ENCODE measurements at places on chromosomes 13 and 19.

GRCh38 chr13:48595431-48596429 is 58.0 kb upstream of the CYSLTR2 start:
- DNase-seq, result peak; percentile 61

GRCh38 chr19:13011653-13012389 is 16.5 kb downstream of the NFIX start:
- DNase-seq, result no peak

DNA sequence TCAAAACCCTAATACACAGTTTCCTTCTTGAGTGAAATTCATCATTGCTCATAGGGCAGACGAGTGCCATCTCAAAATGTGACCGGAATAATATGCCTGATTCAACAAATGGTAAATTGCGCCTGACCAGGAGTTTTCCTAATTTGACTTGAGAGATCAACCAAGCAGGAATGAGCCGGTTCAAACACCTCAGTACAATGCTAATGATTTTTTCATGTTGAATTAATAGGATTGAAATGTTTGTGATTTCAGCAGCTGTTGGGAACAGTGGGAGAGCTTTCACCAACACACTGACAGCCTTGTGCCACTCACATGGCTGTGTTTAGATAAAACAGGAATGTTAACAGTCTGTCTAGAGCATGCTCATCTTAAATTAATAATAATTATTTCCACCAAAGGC is 484.8 kb downstream of the PCDH9 start:
- DNase-seq, result no peak

DNA sequence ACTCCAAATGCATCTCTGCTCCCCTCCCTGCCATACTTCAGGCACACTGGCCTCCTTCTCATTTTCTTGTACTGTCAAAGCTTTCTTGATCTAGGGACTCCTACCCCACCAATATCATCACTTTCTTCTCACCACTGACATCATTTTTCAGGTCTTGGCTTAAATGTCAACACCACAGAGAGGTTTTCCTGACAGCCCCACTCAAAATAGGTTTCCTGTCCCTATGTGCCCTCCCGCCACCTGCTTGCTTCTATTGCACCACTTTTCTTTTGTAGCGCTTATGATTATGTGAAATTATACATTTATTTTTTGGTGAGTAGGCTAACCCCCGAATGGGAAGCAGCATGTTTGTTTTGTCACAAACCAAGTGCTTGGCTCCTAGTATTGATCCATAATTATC is 164.6 kb downstream of the NDFIP2 start:
- DNase-seq, result no peak

- no peak for DNase-seq
These were observed 125.9 kb upstream of the GJB6 start for GRCh38 chr13:20358022-20358421.

- DNase-seq, result no peak
These were observed 76.5 kb upstream of the GPR12 start for GRCh38 chr13:26837102-26837501.

- no peak for DNase-seq
These were observed 1003.7 kb downstream of the SLITRK1 start for GRCh38 chr13:82878536-82878935.

DNA sequence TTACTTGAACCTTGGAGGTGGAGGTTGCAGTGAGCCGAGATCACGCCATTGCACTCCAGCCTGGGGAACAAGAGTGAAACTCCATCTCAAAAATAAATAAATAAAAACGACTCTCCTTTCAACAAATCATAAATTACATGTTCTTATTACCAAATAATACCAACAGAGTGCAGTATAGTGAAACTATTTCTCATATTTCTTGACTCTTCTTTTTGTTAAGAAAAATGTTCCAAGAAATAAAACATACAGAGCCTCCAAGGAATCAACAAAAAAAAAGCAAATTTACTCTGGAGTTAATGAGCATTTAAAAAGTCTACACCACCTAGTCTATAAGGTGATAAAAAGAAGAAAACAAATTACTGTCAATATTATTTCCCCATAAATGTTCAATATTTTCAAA is 188.8 kb downstream of the KLF12 start:
- peak; percentile 27 for DNase-seq

GRCh38 chr13:40657307-40657706 is 9.1 kb downstream of the FOXO1 start:
- DNase-seq, result no peak

GRCh38 chr13:89755729-89756492 is 1591.6 kb upstream of the MIR17HG start:
- DNase-seq, result no peak

- no peak for DNase-seq
These were observed 627.8 kb upstream of the SLC10A2 start for GRCh38 chr13:103694033-103694432.

DNA sequence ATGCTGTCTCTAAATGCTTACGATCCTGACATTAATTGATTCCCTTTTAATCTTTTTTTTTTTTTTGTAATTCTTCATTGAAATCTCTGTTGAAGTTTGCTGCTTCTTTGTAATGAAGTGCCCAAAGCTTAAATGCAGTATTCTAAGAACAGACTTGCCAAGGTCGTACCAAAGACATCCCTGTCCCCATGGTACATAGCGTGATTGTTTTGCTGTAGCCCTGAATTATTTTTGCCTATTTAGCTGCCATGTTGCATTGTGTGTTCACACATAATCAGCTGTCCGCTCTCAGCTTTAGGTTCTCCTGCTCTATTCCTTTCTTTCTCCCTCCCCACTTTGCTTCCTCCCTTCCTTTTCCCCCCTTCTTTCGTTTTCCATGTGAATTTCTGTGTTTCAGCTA is 21.1 kb downstream of the FGF9 start:
- DNase-seq, result no peak

DNA sequence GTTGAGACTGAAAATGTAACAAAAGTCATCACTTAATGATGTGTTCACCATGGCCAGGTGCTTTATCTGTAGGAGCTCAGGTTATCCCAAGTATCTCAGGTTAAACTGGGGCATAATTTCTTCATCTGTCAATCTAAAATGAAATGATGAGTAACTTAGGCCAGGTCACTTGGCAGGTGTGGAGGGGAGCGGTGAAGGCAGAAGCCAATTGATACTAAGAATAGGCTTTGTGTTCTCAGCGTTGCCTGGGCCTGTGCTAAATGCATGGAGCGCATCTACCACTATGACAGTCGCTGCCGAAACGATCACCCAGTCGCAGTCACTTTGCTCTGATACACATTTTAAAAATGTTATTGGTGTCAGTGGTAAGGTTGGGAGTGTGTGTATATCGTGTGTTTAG is 91.6 kb downstream of the FGF9 start:
- no peak for DNase-seq

GRCh38 chr13:37475151-37475550 is 123.4 kb downstream of the POSTN start:
- DNase-seq, result no peak

GRCh38 chr13:73849292-73849691 is 284.9 kb downstream of the KLF12 start:
- DNase-seq, result peak; percentile 35

DNA sequence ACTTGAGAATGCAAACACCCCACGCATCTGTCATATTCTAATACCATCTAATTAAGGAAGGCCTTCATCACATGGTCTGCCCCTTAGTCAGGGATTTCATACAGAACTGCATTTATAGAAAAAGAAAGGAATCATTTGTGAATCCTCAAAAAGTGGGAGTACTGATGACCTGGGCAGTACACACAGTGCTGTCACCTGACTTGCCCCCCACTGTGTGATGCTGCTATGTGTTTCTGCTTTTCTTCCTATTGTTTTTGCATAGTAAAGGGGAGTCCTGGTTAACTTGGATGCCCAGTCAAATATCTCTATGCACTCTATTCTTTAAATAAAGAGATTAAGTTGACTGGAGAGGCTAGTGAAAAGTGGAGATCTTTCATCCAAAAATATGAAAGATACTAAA is 1921.2 kb upstream of the PRR20A start:
- DNase-seq, result no peak

- no peak for DNase-seq
These were observed 71.8 kb downstream of the CDADC1 start for GRCh38 chr13:49319551-49319950.

- DNase-seq, result no peak
These were observed 230.1 kb downstream of the DLEU7 start for GRCh38 chr13:50613356-50613831.

- DNase-seq, result no peak
These were observed 3.7 kb upstream of the CADM4 start for GRCh38 chr19:43643326-43643725.

GRCh38 chr13:111117961-111118360 is 2.9 kb downstream of the ARHGEF7 start:
- DNase-seq, result peak; percentile 21

- DNase-seq, result no peak
These were observed 9.6 kb downstream of the IRGC start for GRCh38 chr19:43725468-43725867.

- no peak for DNase-seq
These were observed 16.8 kb downstream of the CEBPG start for GRCh38 chr19:33390101-33390907.

DNA sequence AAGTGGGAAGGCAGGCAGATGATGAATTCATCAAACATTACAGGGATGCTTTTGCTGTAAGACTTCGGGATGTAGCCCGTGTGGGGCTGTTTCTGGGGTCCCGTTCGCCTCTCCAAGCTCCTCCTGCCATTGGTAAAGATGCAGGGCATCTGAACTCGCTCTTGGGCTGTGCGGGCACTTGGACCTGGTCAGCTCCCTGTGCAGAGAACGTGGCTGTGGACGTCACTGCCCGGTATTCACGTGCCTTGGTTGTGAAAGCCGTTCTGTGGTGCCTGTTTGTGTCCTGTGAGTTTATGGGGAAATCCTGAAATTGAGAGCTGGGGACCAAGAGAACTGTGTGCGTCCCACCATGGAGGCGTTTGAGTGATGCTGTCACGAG is 5.4 kb downstream of the TFDP1 start:
- no peak for DNase-seq

- no peak for DNase-seq
These were observed 367.2 kb downstream of the DNAJC15 start for GRCh38 chr13:43390619-43391018.

DNA sequence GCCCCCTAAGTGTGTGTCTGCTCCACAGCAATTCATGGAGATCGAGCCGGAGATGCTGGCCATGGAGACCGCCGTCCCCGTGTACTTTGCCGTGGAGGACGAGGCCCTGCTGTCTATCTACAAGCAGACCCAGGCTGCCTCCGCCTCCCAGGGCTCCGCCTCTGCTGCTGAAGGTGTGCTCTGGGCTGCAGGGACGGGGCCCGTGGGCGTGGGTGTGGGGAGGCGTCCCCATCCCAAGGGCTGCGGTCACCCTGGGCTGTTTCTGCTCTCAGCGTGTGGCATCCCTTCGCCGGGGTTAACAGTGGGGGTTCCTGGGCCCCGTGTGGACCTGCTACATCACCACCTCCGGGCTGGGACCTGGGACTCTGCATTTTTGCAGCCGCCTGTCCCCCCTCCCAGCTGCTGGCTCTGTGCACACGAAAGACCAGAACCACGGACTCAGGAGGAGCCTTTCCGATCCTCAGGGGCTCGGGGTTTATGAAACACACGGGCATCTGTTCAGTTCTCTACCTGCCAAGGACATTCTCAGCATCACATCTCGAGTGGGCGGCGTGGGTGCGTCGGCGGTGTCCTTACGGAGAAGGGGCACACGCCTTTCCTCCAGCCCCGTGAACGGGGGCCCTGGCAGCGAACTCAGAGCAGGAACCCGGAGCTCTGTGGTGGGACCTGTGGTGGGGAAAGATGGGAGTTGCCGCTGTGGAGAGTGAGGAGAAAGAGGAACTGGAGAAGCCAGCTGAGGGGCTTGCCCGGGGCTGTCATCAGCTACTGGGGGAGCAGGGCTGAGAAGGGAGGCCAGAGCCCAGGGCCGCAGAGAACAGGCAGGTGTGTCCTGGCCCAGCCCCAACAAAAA is 7.8 kb downstream of the NCLN start:
- DNase-seq, result no peak

- peak; percentile 100 for DNase-seq
These were observed at the start of the genes SYNGR4 and TMEM143 for GRCh38 chr19:48363810-48364597. SYNGR4 (plus strand) TSS chr19:48364367; CDS start chr19:48365843, 1,476 bp downstream. TMEM143 (minus strand) TSS chr19:48363940; CDS start chr19:48363920, 20 bp downstream.

DNA sequence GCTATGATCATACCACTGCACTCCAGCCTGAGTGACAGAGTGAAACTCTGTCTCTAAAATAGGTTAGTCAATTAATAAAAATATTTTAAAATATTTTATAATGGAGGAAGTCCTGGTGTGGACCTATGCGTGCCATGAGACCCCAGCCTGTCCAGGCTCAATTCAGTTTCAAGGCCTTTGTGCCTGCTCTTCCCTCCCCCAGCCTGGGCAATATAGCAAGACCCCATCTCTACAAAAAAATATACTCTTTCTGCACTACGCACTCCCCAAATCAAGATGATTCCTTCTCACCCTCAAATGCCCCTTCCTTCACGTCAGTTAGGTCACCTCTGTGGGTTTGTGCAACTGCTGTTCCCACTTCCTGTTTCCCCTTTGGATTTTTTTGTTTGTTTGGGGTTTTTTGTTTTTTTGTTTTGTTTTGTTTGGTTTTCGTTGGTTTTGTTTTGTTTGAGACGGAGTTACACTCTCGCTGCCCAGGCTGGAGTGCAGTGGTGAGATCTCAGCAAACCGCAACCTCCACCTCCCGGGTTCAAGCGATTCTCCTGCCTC is 1.4 kb upstream of the HSH2D start:
- no peak for DNase-seq

DNA sequence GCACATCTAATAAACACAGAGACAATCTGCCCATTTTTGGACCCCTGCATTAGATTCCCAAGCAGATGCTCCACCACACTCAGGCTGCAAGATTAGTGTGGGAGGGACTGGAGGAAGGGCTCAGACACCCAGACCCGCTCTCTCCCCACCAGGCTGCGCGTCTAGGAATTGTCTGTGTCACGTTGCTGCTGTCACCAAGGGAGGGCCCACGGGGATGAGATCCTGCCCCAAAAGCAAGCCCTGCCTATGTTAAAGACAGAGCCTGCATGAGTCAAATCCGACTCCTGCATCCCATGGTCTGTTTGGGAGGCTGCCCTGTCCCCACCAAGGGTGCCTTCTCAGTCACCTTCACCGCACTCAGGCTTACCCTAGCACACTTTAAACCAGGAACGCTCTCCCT is 114.4 kb upstream of the ZNF507 start:
- DNase-seq, result no peak

- DNase-seq, result no peak
These were observed 14.3 kb downstream of the OLFM4 start for GRCh38 chr13:53042877-53043276.

DNA sequence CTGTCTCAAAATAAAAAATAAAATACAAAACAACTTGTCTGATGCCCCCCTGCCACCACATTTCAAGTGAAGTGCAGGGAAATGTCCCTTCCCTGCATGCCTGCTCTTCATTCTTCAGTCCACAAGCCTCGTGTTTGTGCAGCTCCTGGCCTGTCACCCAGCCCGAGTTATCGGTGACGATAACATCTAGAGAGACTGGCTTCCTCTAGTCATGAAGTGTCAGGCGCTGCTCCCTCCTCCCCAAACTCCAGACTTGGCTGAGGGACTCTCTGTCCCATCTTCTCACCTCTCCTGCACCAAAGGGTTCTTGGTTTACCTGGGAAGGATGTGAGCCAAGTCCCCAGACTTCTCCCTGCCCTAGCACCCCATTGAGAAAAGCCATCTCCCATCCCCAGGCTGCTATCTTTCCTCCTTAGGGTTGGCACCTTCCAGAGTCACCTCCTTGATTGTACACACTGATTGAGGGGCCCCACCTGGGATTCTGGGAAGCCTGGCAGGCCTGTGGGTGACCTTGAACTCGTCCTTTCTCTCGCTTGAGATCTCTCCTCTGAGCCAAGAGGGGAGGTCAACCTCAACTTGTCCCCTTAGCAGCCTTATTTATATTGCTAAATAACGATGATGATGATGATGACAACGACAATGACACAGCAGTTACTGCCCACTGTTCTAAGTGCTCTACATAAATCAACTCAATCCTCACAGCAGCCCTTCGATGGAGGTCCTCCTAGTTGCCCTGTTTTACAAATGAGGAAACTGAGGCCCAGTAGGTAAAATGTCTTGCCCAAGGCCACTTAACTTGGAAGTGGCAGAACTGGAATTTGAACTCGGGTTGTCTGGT is 13.1 kb upstream of the PLAUR start:
- no peak for DNase-seq

Data from GM03348 (cell line).